ENCODE measurements at places on chromosomes 5 and 9.

DNA sequence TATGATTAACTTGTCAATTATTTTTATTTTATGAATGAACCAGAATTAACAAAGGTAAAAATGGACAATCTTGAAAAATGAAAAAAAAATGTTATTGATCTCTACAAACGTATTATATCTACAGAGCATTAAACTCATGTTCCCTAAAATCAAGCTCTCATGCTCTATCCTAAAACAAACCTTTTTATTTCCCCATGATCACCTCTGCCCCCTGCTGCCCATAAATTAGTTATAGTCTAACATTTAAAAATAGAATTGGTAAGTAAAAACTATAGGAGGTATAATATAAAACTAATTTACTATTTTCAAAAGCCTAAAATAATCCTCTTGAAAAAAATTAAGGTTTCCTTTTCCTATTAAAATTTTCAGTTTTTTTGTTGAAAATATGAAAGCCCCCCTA is 168.0 kb upstream of the POU5F2 start:
- DNase-seq = peak; percentile 21

GRCh38 chr9:136686794-136687711 is at the start of gene AGPAT2:
TSS of gene AGPAT2 (minus strand) at chr9:136687457. CDS start at chr9:136687357, 100 bp downstream.
- DNase-seq = no peak

- DNase-seq = peak; percentile 90
These were observed 71.8 kb upstream of the NFIL3 start for GRCh38 chr9:91495450-91495849.

DNA sequence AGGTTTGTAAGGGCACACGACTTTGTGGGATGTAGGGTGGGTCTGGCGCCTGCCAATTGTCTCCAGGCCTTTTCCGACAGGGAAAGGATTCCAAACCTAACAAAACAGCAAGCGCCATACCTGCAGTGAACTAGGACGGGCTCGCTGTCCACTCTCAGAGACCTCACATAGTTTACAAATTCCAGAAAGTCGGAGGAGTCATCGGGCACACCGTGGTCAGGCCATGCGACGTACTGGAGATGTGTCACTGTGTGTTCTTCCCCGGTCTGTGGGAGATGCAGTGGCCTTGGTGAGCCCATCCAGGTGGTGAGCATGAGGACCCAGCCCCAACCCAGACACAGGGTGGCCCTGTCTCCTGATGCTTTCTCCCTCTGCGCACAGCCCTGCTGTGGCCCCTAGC is 61.3 kb upstream of the EPB41L4B start:
- DNase-seq = no peak

GRCh38 chr9:34623374-34624235 is 3.3 kb upstream of the DCTN3 start:
- no peak for DNase-seq

GRCh38 chr9:6920041-6920440 is 162.3 kb downstream of the KDM4C start:
- peak; percentile 76 for DNase-seq

DNA sequence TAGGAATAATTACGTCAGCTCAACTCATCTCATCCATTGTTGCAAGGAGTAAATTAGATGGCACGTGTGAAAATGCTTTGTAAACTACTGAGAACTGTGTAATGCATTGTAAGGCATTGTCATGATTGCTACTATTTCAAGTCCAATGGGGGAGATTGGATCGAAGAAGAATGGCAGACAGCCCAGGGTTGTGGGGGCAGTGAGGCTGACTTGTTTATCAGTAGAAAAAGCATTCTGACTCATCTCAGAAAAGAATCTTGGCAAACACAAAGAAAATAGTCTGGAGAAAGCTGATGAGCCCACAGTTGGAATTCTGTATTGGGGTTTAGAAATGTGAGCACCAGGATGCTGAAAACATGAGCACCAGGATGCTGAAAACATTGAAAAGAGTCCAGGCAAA is 28.0 kb upstream of the DAP start:
- peak; percentile 91 for DNase-seq

DNA sequence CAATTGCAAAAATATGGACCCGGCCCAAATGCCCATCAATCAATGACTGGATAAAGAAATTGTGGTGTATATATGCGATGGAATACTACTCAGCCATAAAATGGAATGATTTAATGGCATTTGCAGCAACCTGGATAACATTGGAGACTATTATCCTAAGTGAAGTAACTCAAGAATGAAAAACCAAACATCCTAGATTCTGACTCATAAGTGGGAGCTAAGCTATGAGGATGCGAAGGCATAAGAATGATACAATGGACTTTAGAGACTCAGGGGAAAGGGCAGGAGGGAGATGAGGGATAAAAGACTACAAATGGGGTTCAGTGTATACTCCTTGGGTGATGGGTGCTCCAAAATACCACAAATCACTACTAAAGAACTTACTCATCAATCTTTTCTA is 247.6 kb upstream of the FBXL7 start:
- DNase-seq = no peak

- DNase-seq = peak; percentile 81
These were observed 272.8 kb downstream of the CWC27 start for GRCh38 chr5:65041296-65042158.

DNA sequence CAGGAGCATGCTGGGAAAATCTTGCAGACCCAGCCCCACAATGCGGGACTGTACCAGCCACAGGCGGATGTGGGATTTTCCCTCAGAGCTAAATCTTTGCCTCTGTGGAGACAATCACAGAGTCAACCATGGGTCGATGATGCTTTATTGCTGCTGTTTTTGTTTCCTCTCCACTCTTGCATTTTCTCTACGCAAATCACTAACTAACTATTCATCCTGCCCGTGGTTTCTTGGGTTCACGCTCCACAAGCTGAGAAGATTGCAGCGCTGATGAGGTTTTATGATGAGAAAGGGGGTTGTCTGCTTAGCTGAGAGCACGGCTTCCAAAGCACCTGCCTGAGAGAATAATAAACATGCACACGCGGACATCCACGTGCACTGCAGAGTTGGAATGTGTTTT is 500.2 kb upstream of the ADAMTS16 start:
- no peak for DNase-seq

DNA sequence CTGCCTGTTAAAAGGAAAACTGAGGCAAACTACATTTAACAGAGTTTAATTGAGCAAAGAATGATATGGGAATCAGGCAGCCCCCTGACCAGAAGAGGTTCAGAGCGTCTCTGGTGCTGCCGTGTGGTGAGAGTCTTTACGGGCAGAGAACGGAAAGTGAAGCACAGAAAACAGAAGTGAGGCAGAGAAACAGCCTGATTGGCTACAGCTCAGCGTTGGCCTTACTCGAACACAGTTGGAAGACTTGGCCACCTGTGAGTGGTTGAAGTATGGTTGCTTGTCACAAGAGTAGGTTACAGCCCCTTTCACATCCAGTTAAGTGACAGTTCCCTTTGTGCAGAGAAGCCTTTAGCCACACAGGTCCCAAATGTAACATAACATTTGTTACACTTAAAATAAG is 16.9 kb upstream of the FBP1 start:
- DNase-seq = no peak

DNA sequence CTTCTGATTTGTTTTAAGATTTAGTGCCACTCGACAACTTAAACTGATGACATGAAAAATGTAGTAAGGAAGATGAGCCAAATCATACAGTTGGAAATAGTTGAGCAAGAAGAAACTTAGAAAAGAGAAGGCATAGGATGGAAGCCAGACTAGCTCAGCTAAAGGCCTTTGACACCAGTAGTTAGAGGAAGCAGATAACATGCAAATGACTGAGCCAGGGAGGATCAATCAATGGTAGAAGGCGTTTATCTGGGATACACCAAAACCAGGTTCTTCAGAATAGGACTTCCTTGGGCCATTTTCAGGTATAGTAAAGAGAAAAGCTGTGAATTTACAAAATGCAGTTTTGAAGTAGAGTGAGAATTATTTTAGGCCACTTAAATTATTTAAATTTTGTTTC is 3.2 kb downstream of the TDRD7 start:
- DNase-seq = no peak

GRCh38 chr9:99134893-99135341 is 30.0 kb downstream of the TGFBR1 start:
- DNase-seq = peak; percentile 55

GRCh38 chr5:9721161-9721560 is 91.0 kb upstream of the TAS2R1 start:
- DNase-seq = no peak

- peak; percentile 91 for DNase-seq
These were observed 18.1 kb downstream of the CCNH start for GRCh38 chr5:87394411-87395165.

DNA sequence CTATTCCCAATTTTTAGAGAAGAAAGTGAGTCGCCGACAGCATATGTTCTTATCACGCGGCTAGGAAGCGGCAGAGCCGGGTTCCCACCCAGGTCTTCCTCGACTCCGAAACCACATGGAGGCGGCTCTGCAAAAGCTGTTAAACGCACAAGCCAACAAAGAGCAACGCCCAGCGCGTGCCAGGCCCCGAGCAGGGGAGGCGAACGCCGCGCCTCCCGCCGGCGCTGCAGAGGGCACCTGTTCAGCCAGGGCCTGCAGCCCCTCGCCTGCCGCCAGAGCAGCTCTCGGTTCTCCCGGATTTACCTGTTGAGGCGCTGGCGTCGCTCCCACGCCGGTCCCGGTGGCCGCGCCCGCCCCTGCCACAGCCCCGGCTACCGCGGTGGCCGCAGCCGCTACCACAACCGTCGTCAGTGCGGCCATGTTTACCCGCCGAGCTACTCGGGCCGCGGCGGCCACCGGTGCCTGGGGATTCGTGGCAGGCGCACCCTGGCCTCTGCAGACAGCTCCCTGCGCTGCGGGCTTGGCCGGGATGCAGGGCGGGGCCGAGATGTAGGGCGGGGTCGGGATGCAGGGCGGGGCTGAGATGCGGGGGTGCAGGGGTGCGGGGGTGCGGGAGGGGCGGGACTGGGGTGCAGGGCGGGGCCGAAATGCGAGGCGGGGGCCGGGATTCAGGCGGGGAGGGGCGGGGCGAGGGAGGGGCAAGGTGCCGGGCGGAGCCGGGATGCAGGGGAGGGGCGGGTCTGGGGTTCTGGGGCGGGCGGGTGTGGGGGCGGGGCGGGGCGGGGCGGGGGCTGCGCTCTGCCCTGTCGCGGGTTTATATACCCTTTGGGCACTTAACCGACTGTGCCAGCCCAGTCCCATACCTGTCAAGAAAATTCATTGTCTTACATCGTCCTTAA is at the start of gene CCDC112:
Gene CCDC112, minus strand, starts transcription at position 531 of the 899 bp plus-strand sequence. Its CDS starts 111 bp downstream, at position 420.
- peak; percentile 71 for DNase-seq

- DNase-seq = no peak
These were observed 344 bp downstream of the NEUROG1 start for GRCh38 chr5:135535420-135535819.

DNA sequence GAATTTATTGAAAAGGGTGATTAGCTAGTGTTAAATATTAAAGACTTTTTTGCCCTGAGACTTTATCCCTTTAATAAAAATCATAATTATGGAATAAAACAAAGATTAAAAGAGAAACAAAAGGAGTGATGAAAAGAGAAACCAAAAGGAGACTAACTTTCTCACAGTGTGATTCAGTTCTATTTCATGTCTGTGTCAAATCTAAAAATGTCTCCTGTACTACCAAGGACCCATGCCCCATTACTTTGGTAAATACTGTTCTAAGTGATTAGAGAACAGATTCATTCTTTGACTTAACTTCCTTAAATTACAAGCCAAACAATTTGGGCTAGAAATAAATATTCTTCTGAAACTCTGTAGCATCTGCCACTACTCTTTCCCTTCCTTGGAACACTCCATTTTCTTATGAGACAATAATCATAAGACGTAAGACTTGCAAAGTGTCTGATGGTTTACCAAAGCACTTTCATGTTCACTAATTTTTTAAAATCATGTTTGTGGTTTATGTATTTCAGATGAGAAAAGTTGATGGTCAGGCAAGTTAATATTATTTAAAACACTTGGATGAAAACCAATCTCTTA is 319.0 kb downstream of the EBF1 start:
- DNase-seq = no peak

DNA sequence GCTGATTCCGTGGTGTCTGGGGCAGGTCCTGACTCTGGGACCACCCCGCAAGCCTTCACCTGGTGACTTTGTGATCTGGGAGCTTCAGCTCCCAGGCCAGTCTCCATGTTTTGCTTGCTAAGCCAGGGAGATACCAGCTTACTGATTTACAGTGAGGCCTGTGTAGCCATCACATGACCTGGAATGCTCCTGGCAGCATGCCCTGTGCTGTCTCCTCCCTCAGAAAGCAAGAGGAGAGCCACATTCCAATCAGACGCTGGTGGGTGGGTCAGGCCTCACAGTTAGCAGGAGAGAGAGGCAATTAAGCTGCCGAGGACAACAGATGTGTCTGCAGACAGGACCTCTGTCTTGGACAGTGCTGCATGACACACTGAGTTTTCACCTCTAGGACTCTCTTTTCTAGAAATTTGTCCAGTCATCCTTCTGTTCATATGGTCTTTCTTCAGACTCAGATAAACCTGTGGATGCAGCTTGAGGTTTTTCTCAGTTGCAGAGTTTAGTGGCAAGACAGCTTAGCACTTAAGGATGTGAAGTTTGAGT is 24.4 kb upstream of the GRPEL2 start:
- peak; percentile 91 for DNase-seq

DNA sequence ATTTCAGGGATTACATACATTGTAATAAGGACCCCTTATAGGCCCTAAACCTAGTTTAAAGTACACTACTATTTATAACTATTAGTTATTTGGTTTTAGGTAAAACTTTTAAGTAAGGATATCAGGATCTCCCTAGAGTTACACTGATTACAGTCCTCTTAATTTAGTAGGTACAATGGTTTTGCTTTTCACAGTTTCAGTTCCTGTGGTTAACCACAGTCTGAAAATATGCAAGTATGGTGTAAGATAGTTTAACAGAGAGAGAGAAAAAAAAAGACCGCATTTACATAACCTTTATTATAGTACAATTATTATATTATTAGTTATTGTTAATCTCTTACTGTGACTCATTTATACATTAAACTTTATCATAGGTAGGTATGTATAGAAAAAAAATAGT is 725.3 kb upstream of the PTPRD start:
- DNase-seq = no peak

DNA sequence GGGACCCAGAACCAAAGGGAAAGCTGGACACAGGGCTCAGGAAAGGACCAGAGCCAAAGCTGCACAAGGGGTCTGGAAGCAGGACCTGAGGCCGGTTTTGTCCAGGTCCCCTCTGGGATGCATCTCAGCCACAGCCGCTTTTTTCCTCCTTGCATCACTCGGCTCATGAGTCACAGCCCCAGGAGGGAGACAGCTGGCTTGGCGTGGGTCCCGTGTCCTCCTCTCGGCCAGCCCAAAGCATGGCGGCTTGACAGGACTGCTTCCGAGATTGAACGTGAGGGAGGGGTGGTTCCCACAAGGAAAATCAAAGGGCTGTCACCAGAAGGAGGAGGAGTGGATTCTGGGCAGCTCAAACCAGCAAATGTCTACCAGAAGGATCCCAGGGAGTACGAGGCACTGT is 56.7 kb upstream of the CPLX2 start:
- DNase-seq = peak; percentile 75

DNA sequence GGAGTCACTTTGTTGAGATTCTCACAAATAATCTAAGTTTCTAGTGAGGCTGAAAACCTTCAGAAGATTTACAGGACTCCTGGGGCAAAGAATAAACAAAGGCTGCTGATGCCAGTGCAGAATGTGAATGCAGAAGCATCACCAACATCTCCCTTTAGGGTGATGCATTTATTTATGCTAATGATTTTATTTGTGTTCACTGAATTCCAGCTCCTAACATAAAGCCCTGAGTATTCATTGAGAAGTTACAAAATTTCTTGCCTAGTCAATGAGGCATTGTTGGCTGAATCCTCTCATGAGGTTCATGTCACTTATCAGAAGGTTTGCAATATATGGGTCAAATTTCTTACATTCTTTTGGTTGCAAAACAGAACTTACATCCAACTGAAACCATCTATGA is 70.0 kb downstream of the GRIN3A start:
- no peak for DNase-seq
